ENCODE measurements at places on chromosomes 3 and 15. TPM values are rescaled to one million over a fixed set of nuclear protein-coding genes. Genes with fewer than 3 reads are reported as not detected.

- H3K4me3 ChIP-seq, result no peak overlapping the region
- no peak for DNase-seq
- H3K27ac ChIP-seq, result no peak overlapping the region
Measured at GRCh38 chr3:6962801-6963200, 101.9 kb downstream of the GRM7 start.

The NME9 gene
- total RNA-seq, result 0.60 TPM

The SHC4 gene
- 0.12 TPM for total RNA-seq

DNA sequence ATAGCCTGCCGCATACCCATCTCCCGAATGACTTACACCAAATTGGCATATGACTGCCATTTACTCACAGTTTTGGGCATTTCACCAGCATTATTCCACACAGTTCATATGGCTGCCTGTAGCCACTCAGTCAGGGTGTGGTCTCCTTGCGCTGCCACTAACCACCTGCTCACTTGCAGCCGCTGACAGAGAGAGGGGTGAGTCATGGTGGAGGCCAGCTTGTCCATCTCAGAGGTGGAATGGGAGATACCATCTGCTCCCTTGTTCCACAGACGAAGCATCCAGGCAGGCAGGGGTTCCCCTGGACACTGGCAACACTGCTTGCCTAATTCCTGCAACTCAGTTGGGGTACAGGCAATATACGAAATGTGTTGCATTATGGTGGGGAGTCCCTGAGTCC is 15.6 kb downstream of the CCRL2 start:
- H3K27me3 ChIP-seq, result no peaks in the 10 kb centered on the region
- no peak overlapping the region for H3K4me3 ChIP-seq
- no peaks in the 10 kb centered on the region for H3K36me3 ChIP-seq
- H3K4me1 ChIP-seq, result peaks cover 10% of the 10 kb centered on the region

DNA sequence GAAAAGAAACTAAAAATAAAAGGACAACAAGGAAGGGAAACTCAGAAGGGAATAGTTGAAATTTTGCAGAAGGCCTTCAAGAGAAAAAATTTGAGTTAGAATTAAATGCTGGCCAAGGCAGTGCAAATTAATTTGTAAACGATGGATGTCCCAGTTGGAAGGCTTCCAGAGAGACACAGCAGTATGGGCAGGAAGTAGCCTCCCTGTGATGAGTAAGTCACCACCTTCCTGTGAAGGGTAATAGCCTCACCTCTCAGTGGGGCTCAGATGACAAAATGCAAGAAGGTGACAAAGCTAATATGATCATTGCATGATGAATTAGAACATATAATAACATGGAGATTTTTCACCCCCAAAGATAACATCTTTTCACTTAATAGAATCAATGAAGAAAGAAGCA is 27.3 kb upstream of the TMCO5A start:
- DNase-seq, result no peak
- H3K27me3 ChIP-seq, result peaks cover 17% of the 10 kb centered on the region
- H3K36me3 ChIP-seq, result no peaks in the 10 kb centered on the region
- no peaks in the 10 kb centered on the region for H3K4me1 ChIP-seq
- no peak overlapping the region for H3K4me3 ChIP-seq

The ABCF3 gene
- total RNA-seq, result 118 TPM

GRCh38 chr15:52559022-52559421 is 9.8 kb downstream of the ARPP19 start:
- peak overlapping the region; percentile 55 for H3K4me3 ChIP-seq
- H3K36me3 ChIP-seq, result peaks cover 2% of the 10 kb centered on the region
- H3K4me1 ChIP-seq, result peaks cover 40% of the 10 kb centered on the region
- H3K27me3 ChIP-seq, result no peaks in the 10 kb centered on the region
- DNase-seq, result no peak
- H3K27ac ChIP-seq, result peak overlapping the region; percentile 80

- H3K4me1 ChIP-seq, result peaks cover 3% of the 10 kb centered on the region
- H3K36me3 ChIP-seq, result no peaks in the 10 kb centered on the region
- H3K4me3 ChIP-seq, result no peak overlapping the region
Measured at GRCh38 chr3:144265542-144266100, 294.0 kb downstream of the DIPK2A start.

DNA sequence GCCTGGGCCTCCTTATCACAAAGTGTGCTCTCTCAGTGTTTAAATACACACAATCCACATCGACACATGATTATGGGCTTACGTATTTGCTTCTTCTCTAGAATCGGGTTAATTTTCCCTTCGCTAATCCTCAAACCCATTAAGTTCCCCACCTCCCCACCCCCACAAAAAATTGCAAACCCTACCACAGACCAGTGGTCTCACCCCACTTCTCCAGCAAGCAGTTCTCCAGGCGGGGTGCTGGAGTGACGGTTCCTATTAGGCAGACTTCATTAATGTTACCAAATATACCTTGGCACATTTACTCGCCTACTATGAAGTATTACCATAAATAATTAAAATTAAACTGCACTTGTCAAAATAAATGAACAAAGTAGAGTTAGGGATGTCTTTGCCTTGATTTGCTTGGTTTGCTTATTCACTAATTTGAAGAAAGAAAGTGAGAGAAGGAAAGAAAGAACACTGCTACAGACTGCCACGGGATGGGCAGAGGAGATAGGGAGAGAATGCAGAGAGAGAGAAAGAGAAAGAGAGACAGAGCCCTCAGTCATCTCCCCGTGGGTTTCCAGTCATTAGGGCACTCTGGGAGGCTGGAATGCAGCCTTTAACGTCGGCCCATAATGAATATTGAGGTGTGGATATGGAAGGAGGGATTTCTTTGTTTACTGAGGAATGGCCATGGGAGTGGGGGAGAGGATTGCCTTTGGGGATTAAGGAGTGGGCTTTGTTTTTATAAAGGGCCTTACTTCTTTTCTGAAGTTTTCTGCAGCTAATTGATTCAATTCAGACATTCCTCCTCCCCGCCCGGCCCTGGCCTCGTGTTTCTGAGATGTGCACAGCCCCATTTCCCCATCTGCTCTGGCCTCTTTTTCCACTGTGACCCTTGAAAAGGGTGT is 39.7 kb upstream of the POLG start:
- no peak for DNase-seq
- no peak overlapping the region for H3K4me3 ChIP-seq
- peaks cover 5% of the 10 kb centered on the region for H3K4me1 ChIP-seq

DNA sequence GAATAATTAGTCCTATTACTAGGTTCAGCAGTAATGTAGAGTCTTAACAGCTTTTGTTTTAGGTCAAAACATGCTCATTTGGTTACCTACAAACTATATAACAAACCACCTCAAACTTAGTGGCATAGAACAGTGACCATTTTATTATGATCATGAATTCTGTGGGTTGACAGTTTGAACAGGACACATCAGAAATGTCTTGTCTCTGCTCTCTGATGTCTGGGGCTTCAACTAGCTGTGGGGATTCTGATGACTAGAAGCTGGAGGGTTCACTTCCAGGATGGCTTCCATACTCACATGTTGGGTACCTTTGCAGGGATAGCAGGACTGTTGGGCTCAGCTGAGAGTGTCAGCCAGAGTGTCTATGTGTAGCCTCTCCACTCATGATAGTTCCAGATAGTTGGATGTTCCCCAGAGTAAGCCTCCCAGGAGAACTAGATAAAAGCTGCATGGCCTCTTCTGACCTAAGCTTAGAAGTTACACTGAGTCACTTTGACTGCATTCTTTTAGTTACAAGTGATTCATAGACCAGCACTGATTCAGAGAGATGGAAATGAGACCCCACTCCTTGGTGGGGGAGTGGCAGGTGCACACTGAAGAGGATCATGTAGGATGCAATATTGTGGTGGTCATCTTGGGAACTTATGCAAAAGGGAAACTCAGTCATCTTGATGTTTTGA is 32.6 kb downstream of the PLCL2 start:
- no peak overlapping the region for H3K4me3 ChIP-seq
- DNase-seq, result no peak
- peaks cover 5% of the 10 kb centered on the region for H3K36me3 ChIP-seq
- peak overlapping the region; percentile 67 for H3K27ac ChIP-seq
- peaks cover 45% of the 10 kb centered on the region for H3K4me1 ChIP-seq

DNA sequence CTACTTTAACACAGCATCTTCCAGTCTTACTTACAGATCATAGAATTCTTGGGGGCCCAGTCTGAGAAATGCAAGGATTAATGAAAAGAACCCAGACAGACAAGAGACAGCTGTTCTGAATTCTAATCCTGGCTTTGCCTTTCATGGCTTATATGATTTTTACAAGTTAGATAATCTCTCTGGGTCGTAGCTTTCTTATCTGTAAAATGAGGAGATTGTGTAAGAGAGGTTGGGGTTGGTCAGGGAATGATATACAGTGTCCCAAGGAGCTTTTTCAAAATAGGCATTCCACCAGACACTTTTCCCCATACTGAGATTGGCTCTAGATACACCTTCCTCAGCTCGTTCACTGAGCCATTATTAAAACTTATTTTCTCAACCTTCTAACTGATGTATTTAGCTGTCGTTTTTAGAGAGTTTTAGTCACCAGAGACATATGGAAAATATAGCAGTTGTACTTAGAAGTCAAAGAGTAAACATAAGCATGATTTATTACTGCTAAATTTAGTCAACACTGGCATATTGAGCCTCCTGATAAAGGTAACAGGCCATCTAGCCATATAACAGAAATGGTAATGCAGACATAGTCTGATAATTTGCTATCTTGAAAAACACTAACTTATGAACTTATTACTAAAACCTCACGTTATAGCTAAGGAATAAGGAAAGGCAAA is 163.0 kb upstream of the MLF1 start:
- H3K4me3 ChIP-seq, result no peak overlapping the region
- H3K27me3 ChIP-seq, result no peaks in the 10 kb centered on the region
- no peaks in the 10 kb centered on the region for H3K4me1 ChIP-seq
- H3K36me3 ChIP-seq, result no peaks in the 10 kb centered on the region

- no peak for DNase-seq
- no peak overlapping the region for H3K27ac ChIP-seq
- H3K4me1 ChIP-seq, result peaks cover 2% of the 10 kb centered on the region
- peaks cover 2% of the 10 kb centered on the region for H3K36me3 ChIP-seq
Measured at GRCh38 chr3:170697908-170698307, 112.0 kb upstream of the SLC7A14 start.

The KLHL40 gene
- total RNA-seq, result not detected

- H3K4me1 ChIP-seq, result peaks cover 51% of the 10 kb centered on the region
- H3K27ac ChIP-seq, result peak overlapping the region; percentile 88
- no peak for DNase-seq
- no peaks in the 10 kb centered on the region for H3K27me3 ChIP-seq
Measured at GRCh38 chr3:12954891-12955650, 113.7 kb upstream of the RPL32 start.

DNA sequence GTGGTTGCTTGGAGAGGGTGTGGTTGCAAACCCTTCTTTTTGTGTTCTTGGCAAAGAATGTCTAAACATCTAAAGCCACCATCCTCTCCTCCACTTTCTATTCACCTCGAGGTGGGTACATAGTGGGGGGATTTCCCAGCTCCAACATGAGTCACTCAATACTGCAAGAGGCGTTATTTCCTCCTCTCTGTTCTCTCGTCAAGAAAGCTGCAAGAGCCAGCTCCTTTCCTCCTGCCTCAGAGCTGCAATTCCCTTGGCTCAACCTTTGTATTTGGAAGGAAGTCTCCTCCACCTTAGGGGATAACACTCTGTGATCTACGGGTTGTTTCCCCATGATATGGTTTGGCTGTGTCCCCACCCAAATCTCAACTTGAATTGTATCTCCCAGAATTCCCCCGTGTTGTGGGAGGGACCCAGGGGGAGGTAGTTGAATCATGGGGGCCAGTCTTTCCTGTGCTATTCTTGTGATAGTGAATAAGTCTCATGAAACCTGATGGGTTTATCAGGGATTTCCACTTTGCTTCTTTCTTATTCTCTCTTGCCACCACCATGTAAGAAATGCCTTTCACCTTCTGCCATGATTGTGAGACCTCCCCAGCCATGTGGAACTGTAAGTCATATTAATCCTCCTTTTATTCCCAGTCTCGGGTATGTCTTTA is 138.4 kb downstream of the PLCL2 start:
- no peak for DNase-seq
- H3K27me3 ChIP-seq, result no peaks in the 10 kb centered on the region
- peaks cover 5% of the 10 kb centered on the region for H3K36me3 ChIP-seq

DNA sequence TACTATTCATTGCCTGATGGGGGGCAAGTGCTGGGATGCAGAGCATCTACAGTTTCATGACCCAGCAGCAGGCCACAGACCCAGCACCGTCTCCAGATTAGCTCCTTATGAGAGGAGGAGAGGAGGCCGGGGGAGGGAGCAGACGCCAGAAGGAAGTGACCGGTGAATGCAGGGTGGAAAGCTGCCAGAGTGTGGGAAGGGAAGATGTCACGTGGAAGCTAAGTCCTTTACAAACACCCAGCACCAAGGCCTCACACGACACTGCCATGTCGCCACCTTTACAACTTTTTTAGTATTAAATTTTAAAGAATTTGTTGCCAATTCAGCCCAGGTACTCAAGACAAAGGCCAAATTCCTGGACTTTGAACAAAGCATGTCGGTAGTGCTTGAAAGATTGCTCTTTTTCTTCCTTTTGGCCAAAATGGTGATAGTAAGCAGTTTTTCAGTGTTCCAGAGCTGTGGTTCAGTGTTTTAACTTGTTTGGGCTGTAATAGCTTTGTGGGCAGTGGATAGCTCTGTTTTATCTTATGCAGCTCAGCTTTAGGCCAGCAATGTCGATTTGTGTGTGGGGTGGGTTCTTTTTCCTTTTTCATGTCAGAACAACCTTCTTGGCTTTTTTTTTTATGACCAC is 58.2 kb downstream of the ZBTB38 start:
- no peaks in the 10 kb centered on the region for H3K27me3 ChIP-seq
- H3K4me1 ChIP-seq, result peaks cover 36% of the 10 kb centered on the region
- peaks cover 9% of the 10 kb centered on the region for H3K36me3 ChIP-seq
- no peak overlapping the region for H3K4me3 ChIP-seq
- peak overlapping the region; percentile 39 for H3K27ac ChIP-seq

DNA sequence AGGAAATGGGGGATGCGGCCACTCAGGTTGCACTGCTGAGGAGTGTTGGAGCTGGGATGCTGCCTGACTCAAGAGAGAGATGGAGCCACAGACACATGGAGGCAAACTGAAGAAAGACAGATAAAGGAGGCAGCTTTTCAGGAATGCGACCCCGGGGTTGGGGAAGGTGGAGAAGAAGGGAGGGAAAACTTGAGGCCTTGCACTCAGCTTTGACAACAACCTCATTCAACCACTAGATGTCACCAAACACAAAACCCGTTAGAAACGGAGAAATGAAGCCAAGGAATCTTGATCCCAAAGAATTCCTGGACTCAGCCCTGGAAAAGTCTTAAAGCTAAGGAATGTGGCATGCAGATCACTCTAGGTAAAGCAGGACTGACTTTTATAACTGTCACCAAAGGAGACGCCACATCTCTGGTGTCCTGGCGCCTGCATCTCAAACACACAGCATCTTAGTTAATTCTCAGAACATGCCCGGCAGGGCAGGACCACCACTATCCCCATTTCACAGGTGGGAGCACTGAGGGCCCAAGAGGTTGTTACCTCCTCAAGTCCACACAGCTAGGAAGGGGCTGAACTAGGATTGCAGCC is 59.6 kb upstream of the LMCD1 start:
- no peaks in the 10 kb centered on the region for H3K36me3 ChIP-seq
- no peaks in the 10 kb centered on the region for H3K4me1 ChIP-seq
- H3K27ac ChIP-seq, result no peak overlapping the region

The SV2B gene
- 0.10 TPM for total RNA-seq

The SEMA6D gene
- total RNA-seq, result not detected

The MYO5A gene
- 50.6 TPM for total RNA-seq

GRCh38 chr3:44476181-44476611 is 1.3 kb downstream of the ZNF445 start:
- H3K27ac ChIP-seq, result peak overlapping the region; percentile 72
- no peak for DNase-seq
- peak overlapping the region; percentile 93 for H3K4me3 ChIP-seq

GRCh38 chr15:56074481-56075265 is 81.3 kb upstream of the NEDD4 start:
- no peak overlapping the region for H3K27ac ChIP-seq
- no peak overlapping the region for H3K4me3 ChIP-seq
- no peaks in the 10 kb centered on the region for H3K36me3 ChIP-seq
- no peaks in the 10 kb centered on the region for H3K4me1 ChIP-seq
- DNase-seq, result no peak
